ENCODE measurements at places on chromosomes 5 and 9.

GRCh38 chr5:56490971-56491468 lies 257.9 kb upstream of the ANKRD55 start:
- DNase-seq, result no peak

DNA sequence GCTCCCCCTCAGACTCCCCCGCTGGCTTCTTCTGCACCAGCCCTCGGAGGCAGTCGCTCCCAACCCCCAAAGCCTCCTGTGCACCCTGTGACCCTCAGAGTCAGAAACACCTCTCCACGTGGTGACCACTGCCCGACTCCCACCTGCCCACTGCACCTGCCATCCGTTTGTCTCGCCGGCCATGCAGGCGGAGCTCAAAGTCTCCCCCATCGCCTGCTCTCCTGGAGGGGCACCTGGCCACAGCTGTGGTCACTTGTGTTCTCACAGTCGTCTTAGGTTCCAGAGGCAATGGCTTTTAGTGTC lies 38.2 kb downstream of the MRPL36 start:
- no peak for DNase-seq

GRCh38 chr5:110853267-110853666 lies 114.5 kb downstream of the SLC25A46 start:
- DNase-seq, result no peak

DNA sequence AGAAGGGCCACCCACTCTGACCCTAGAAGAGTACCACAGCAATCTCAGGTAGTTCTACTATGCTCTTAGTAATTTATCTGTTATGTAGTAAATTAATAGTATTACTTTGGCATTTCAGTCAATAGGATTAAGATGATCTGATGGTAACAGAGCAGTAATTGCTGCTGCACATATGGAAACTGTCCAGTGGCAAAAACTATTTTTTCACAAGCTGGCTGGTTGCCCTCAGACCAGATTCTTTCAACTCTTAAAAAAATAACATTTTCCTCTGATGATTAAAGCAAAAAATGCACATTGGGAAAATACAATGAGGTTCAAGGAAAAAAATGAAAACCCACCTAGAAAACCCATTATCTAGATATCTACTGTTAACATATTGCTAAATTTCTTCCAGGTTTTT lies 19.7 kb downstream of the GLRA1 start:
- no peak for DNase-seq

GRCh38 chr5:137761566-137761965 lies 7.4 kb upstream of the HNRNPA0 start:
- DNase-seq, result no peak

DNA sequence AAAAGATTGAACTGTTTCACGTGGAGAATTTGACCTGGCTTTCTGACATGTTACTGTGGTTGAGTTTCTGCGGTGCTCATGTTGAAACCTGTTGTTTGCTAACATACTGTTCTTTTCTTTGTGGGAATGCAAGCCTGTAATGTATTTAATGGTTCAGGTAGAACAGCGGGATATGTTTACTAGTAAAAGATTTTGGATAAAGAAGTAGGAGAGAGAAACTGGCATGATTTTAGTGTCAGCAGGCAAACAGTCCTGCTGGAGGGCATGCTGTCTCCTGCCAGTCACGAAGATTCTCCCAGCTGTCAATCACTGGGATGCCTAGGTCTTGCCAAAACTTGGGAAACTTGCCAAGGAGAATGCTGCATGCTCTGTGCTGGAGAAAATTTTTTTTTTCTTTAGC lies 263.5 kb downstream of the TAF11L14 start:
- DNase-seq, result no peak

GRCh38 chr5:33774341-33774740 lies 117.4 kb downstream of the ADAMTS12 start:
- no peak for DNase-seq

DNA sequence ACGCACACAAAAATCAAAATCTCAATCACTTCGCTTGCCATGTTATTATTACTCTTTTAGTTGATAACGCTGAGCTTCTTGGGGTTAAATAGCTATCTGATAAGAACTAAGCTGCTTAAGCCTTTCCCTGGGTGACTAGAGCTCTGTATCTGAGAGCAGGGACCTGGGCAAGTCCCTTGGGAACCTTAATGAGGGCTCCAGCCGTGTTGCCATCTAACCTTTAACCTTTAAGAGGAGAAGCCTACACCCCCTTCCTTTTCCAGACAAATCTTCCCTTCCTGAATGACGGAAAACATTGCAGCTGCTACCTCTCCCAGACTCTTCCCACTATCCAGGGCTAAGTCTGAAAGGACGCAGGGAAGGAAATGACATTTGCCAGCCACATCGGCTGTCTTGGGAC lies 216.5 kb upstream of the RAI14 start:
- DNase-seq, result no peak

- DNase-seq, result no peak
These were observed 65.4 kb downstream of the SPATA31C2 start for GRCh38 chr9:88072831-88073375.

DNA sequence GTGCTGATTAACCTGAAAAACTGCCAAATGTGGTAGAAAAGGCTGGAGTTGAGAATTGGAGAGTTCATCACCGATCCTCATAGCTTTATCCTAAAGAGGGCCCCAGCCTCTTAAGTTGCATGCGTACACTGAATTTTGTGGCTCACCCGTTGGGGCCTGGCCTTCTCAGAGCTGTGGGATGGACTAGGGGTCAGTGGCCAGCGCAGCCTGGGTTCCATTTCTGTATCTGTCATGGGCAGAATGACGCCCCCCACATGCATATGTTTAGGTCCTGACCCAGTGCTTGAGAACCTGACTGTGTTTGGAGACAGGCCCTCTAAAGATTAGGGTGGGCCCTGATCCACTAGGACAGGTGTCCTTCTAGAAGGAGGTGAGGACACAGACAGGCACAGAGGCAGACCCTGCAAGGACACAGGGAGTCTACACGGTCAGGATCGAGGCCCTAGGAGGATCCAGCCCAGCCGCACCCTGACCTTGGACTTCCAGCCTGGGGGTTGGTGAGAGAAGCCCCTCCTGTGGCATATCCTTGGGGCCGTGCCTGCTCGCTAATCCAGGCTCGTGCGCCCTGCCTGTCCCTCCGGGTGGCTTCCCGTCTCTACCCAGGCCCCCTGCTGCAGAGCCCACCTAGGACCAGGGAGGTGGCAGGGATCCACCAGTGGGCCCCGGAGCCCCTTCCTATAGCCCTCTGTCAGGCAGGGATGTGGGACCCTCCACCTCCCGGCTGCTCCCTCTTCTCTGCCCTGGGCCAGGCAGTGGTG lies 32.2 kb downstream of the NDUFS6 start:
- no peak for DNase-seq

GRCh38 chr9:98742325-98743280 lies 33.9 kb upstream of the GABBR2 start:
- no peak for DNase-seq

DNA sequence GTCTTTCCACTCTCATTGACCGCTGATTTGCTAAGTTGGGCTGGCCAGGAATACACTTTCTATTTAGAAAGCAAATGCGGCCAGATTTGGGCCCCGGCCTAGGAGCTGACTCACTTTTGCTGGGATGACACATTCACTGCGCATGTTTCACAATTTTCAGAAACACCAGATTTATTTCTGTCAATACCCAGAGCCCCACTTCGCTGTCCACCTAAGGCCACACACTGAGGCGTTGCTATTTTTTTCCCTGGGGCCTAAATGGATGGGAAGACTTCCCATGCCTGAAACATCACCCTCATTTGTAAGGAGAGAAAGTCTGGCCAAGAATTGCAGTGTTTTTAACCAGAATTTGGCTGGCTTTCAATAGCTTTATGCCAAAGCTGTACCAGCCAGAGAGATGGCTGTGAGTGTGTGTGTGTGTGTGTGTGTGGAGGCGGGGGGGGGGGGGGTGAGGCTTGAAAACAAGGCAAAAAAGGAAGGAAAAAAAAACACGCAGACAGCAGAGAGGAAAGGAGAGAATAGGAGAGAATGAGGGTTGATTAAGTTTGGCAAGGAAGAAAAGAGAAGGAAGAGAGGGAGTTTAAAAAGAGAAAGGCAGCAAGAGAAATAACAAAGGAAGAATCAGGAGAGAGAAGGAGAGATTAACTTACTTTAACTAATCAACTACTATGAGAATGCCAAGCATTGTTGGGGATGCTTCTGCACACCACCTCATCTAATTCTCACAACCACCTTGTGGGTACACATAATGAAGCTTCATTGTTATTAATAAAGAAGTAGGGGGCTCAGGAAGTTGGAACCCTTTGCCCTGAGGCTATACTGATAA lies 261.4 kb upstream of the KLF4 start:
- no peak for DNase-seq

DNA sequence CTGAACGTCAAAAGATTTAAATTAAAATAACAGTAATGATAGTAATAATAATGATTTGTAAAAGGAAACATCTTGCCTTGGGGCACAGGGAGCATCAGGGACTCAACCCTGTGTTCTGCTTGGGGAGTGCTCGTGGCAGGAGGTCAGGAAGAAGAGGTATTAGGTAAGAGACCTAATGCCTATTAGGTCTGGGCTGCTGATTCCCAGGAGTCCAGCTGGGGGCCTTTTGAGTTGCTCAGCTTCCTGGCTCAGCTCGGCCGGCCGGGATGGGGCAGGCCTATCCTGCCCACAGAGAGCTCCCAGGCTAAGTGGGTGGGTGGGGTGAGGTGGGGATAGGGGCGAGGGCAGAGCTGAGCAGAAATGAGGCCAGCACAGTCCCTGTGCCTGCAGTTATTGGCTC lies 17.5 kb downstream of the LMX1B start:
- DNase-seq, result no peak

GRCh38 chr5:2592766-2593165 lies 158.7 kb downstream of the IRX2 start:
- no peak for DNase-seq

Data from iPS-NIHi11 (cell line).